Right hindlimb (tissue), 1 donor: ENCODE measurements at places on chromosomes 7 and 10.

DNA sequence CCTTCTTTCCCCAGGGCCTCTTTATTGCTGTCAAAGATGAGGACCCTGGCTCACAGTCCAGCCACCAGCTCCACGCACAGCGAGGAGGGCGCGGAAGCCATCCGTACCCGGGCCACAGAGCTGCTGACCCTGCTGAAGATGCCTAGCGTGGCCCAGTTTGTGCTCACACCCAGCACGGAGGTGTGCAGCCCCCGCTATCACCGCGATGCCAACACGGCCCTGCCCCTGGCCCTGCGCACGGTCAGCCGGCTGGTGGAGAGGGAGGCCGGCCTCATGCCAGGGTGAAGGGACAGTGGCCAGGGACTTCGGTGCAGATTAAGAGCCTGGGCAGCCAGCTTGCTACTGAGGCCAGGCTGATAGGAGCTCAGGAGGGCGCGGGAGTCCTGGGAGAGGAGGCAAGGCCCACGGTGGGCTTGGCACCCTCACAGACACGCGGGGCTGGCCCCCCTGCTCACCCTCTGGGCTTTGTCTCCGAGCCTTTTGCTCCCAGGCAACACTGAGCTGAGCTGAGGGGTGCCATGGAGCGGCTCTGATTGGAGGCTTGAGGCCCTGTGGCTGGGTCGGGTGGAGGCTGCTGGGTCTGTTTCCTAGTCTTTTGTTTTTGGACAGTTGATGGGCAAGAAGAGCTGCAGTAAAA is 15.8 kb downstream of the AP5Z1 start:
- DNase-seq, result no peak

DNA sequence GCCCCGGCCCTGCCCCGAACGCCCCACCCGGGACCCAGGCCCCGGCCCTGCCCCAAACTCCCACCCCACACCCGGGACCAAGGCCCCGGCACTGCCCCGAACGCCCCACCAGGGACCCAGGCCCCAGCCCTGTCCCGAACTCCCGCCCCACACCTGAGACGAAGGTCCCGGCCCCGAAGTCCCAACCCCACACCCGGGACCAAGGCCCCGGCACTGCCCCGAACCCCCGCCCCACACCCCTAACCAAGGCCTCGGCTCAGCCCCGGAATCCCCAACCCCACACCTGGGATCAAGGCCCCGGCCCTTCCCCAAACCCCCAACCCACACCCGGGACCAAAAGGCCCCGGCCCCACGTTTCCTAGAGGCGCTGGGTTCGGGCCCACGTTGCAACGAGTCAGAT is 1.1 kb upstream of the LARP4B start:
- peak; percentile 43 for DNase-seq

GRCh38 chr10:108203905-108204527 is 1039.5 kb upstream of the SORCS1 start:
- no peak for DNase-seq

GRCh38 chr7:139330333-139331030 is 10.7 kb upstream of the FMC1 start:
- no peak for DNase-seq

DNA sequence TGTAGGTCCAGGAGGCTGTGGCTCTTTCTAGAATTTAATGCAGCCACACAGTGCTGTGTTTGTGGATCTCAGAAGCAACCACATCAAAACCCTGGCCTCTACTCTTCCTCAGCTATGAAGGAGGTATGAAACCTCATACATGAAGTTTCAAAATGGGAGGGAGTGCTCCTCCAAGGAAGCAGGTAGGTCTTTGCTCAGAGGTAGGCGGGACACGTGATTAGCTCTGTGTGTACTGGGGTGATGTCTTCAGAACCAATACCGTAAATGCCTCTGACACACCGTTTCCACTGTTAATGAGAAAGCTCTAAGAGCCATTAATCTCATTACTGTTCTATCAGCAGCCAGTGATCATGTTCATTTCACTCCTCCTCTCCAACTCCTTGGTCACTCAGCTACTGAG is 126.1 kb downstream of the PLXNA4 start:
- DNase-seq, result no peak

- no peak for DNase-seq
These were observed 68.6 kb downstream of the MMRN2 start for GRCh38 chr10:86888585-86889381.

DNA sequence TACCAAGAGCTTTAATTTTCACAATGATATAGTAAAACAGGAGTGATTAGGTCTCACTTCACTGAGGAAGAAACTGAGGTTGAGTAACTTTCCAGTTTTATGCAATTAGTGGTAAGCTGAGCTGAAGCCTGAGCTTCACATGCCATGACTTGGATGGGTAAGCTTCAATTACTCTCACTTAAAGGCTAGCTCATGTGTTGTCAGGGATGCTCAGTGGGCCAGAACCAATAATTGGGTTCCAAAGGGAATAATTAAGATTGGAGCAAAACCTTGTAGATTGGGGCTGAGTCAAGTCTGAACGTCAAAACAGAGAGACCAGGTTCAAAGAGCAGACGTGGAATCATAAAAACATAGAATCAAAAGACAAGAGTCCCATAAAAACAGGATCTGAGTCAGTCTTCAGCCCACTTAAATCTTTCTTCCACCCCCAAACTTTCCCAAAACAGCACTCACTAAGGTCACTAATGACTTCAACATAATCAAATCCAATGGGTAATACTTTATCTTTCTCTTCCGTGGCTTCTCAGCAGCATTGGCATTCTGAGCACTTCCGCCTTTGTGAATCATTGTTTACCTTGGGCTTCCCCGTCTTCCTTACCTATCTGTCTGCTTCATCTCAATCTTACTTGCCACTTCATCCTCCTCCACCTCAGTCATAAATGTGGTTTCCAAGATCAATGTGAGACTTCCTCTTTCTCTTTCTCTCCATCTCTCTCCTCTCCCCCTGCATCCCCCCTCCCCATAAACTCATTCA is 23.0 kb upstream of the EGFR start:
- DNase-seq, result no peak

GRCh38 chr10:85593226-85593772 is 773.3 kb downstream of the GRID1 start:
- no peak for DNase-seq

GRCh38 chr7:116595063-116595462 is 70.2 kb downstream of the CAV1 start:
- DNase-seq, result no peak
